ENCODE measurements at places on chromosomes 4 and X. TPM values are rescaled to one million over a fixed set of nuclear protein-coding genes. Genes with fewer than 3 reads are reported as not detected.

DNA sequence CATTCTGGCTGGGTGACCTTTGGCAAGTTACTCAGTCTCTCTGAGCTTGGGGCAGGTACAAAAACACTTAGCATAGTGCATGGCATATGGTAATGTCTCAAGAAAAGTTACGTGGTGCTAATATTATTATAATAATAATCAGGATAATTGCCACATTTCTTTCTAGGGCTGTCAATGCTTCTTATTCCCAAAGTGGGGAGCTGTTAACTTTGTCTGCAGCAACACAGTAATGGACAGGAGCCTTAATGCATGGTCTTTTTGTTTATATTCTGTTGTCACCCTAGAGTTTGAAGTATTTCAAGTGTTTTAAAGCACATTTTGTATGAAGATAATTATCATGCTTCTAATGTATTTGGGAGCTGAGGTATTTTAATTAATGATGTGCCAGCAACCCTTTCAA lies 121.8 kb downstream of the FHIP1A start:
- H3K36me3 ChIP-seq = peaks cover 5% of the 10 kb centered on the region
- H3K27ac ChIP-seq = no peak overlapping the region
- no peak overlapping the region for H3K4me3 ChIP-seq
- H3K4me1 ChIP-seq = peaks cover 17% of the 10 kb centered on the region
- H3K27me3 ChIP-seq = no peaks in the 10 kb centered on the region
- DNase-seq = no peak

DNA sequence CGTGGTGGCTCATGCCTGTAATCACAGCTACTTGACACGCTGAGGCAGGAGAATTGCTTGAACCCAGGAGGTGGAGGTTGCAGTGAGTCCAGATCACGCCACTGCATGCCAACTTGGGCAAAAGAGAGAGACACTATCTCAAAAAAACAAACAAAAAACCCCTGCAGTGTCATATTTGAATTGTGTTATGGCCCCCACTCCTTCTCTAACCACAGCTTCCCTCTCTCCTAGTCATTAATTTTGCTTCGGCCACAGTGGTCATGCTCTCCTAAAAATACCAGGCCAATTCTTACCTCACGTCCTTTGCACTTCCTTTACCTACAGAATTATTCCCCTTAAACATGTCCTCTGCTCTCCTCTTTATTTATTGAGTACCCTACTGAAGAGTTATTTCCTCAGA lies 206.1 kb downstream of the PPP3CA start:
- no peaks in the 10 kb centered on the region for H3K27me3 ChIP-seq
- DNase-seq = no peak

DNA sequence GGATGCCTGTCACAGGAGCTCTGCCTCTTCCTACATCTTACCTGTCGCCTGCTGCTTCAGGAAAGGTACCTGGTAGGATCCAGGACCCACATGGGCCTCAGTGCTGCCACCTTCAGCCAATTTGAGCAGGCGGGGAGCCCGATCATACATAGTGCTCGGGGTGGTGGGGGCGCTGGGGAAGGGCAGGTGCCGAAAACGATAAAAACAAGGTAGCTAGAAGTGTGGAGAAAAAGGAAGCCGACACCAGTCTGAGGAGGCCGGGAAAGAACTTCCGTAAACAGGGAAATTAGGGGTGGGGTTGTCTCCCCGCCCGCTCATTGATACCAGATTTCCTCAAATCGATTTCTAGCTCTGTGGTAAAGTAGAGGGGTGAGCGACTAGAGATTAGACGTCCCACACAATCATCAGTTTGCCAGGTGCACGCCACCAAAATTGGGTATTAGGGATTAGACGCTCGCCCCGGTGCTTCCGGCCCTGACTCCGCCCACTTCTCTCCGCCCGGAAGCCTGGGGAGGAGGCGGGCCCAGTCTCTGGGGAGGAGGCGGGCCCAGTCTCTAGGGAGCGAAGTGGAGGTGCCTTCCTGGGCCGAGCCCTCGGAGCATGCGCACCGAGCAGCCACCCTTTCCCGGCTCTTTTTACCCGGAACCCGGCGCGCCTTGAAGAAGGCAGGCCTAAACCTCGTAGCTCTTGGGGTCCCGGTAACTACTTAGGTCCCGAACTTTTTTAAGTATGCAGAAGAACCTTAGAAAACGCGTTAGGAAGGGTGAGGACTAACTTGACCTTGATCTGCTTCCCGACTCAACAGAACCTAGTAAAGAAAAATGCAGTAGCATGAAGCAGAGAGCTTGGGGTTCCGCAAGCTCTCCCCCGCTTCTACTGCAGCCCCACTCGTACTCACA lies at the start of gene STPG2:
STPG2 (minus strand) TSS at position 476 of the 899 bp plus-strand sequence.
- H3K4me3 ChIP-seq = peak within 1 kb of the TSS; percentile 97
- DNase-seq = peak; percentile 86
- no peaks in the 10 kb centered on the region for H3K27me3 ChIP-seq
- peaks cover 19% of the 10 kb centered on the region for H3K4me1 ChIP-seq
- peak within 1 kb of the TSS; percentile 97 for H3K27ac ChIP-seq

The DCK gene
- 15.3 TPM for total RNA-seq
